ENCODE measurements at places on chromosomes 11 and 22.
A peak's percentile ranks its signal among the peaks of the same experiment; 100 is the strongest.

- DNase-seq, result no peak
These were observed 178.5 kb downstream of the ARHGAP42 start for GRCh38 chr11:100865443-100866065.

DNA sequence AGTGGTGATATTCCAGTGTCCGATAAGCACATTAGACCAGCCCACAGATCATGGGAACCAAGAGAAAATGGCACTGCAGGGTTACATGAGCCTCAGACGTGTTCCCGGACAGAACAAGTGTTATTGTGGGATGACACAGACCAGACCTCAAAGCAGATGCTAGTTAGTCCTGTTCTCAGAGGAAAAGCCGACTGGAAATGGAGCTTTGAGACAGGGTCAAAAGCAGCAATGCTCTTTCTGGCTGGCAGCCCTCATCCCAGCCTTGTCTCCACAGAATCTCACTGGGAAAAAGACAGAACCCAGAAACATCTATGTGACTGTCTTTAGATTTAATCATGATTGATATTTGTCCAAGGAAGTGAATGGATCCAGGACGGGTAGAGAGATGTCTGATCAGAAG, 506.8 kb downstream of the INSC start:
- DNase-seq, result no peak

GRCh38 chr11:119897046-119897440, 168.0 kb upstream of the NECTIN1 start:
- DNase-seq, result no peak

- peak; percentile 93 for DNase-seq
These were observed 3.8 kb upstream of the CYB5R2 start for GRCh38 chr11:7677071-7677470.

DNA sequence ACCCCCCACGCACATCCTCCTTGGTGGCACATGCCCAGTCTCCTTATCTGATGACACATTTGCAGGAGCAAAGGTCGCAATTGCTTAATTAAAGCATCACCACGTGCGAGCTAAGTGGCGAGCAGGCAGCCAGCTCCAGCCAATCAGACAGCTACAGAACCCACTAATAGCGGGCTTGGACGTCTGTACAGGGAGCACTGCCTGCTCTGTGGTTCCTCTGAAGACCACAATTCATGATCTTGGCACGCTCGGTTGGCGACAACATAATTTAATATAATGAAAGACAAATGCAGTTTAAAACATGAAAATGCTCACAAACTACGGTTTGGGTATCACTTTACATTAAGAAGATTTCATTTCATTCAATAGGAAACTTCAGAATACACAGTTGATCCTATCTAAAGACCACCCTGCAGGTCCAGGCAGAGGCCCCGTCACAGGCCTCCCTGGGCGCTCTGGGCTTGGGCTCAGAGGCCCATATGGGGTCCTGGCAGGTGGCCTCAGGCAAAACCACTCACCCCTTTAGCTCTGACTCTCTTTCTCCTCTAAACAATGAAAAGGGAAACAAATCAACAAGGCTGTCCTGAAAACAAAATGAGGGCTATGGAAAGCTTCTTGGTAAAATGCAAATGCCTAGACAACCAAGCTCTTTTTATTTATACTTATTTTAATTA, 10.4 kb downstream of the PACSIN2 start:
- DNase-seq, result peak; percentile 61

DNA sequence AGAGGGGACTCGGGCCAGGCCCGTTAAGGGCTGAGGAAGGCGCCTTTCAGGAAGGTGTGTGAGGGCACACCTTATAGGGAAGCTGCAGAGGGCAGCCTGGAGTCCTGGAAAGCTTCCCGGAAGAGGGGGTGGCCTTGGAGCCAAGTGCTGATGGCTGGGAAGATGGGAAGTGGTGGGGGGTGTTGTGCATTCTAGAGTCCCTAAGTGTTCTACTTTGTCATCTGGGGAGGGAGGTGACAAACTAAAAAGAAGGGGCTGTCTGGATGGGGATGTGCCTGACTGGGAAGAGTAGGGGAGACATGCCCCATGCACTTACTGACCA, 6.8 kb downstream of the ZDHHC8 start:
- DNase-seq, result no peak

- peak; percentile 37 for DNase-seq
These were observed 26.1 kb upstream of the LDHA start for GRCh38 chr11:18368221-18368620.

- no peak for DNase-seq
These were observed 40.7 kb upstream of the COMT start for GRCh38 chr22:19900707-19901436.

DNA sequence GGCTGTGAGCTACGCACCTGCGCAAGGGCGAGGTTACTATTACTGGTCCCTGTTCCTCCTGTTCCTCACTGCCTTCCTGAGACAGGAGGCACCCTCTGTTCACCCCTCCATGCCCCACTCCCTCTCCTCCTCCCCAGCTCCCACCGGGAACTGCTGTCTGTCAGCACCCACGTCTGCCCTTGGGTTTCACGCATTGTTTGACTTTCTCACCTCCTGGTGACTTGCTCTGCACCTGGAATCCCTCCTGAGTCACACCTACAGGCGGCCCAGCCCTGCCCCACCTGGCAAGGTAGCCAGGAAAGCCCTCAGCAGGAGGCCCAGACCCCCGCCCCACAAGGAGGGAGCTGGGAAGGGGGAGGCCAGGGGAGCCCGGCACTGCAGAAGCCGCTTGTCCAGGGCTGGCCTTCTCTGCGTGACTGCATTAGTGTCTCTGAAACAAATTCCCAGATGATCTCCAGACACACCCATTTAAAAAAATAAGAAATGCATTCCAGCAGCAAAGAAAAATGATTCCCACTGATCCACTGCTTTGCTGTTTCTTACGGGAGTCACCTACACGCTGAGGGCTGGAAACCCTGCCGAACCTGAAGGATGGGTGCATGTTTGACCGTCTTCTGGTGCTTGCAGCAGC, 86.4 kb downstream of the CELSR1 start:
- no peak for DNase-seq

GRCh38 chr11:115539844-115540243, 35.6 kb upstream of the CADM1 start:
- no peak for DNase-seq

DNA sequence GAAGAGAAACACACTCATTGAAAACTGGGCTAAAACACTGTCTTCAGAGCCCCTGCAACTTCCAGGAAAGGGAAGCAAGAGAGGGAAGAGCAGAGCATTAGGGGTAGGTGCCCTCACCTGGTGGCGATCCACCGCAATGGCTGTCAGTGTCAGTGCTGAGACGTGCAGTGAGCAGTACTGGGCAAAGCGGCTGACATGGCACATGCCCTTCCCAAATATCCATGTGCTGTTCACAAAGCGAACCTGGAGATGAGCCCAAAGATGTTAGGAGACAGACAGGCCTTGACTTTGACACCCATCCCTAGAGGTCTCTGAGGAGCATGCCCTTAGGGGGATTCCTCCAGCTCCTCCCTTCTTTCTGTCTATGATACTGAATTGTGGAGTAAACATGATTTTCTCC, 4.9 kb downstream of the GPR83 start:
- DNase-seq, result no peak

GRCh38 chr11:2666828-2667570, 32.8 kb downstream of the KCNQ1OT1 start:
- DNase-seq, result no peak

GRCh38 chr22:31870890-31871289, 73.4 kb upstream of the YWHAH start:
- peak; percentile 84 for DNase-seq

Measured in HFFc6 (cell line).